Peyer's patch (tissue), 4 donors: ENCODE measurements at places on chromosomes 7 and 10.

DNA sequence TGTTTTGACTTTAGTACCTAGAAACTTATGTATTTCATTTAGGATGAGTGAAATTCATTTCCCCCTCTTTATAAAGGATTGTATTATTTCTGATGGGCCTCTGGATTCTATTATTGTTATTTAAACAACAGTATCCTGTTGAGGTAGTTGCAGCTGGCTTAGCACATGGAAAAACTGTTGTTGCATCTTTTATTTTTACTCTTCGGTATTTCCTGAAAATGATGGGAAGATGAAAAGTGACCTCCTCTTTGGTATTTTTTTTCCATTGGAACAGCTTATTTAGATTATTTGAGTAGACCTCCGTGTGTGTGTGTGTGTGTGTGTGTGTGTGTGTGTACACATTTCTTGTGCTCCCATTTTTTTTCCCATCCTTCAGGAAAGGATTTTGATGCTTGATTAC is 129.8 kb downstream of the PRKG1 start:
- no peak overlapping the region for H3K27ac ChIP-seq
- no peaks in the 10 kb centered on the region for H3K4me1 ChIP-seq
- H3K36me3 ChIP-seq: no peaks in the 10 kb centered on the region
- no peak for DNase-seq
- no peak overlapping the region for H3K4me3 ChIP-seq
- no peaks in the 10 kb centered on the region for H3K27me3 ChIP-seq

DNA sequence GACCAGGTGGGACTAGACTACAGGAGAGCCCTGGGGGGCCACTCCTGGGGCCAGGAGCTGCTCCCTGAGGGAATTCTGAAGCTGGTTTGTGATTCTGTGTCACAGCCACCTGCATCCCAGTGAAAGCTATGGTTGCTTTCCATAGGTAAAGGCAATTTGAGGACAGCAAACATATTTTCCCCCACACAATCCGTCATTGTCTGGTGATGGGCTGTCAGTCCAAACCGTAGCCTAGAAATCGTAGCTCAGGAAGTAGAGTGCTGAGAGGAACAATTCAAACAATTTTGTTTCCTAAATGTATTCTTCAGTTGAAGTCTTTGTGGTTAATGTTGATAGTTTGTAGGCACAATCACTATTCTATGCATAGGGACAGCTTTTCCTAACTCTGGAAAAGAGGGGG is 106.0 kb upstream of the INSYN2A start:
- DNase-seq: no peak
- no peaks in the 10 kb centered on the region for H3K27me3 ChIP-seq
- H3K4me3 ChIP-seq: no peak overlapping the region
- no peak overlapping the region for H3K27ac ChIP-seq

DNA sequence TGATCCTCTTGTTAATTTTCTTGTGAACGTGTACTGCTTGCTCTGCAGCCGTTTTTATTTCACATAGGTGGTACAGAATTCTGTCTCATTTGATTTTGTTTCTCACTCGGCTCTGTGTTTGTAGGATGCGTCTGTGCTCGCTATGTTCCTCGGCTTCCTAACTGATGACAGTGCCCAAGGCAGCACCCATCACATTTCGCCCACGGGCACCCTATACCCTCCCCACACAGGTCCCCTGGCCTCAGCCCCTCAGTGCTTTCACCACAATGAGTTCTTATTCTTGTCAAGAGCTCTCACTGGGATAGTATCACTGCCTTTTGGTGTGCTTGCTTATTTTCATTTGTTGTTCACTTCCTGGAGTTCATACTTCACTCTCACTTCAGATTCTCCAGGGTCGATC is 28.1 kb downstream of the UCMA start:
- no peak overlapping the region for H3K27ac ChIP-seq
- H3K36me3 ChIP-seq: no peaks in the 10 kb centered on the region
- no peak overlapping the region for H3K4me3 ChIP-seq
- DNase-seq: no peak
- H3K27me3 ChIP-seq: no peaks in the 10 kb centered on the region
- no peaks in the 10 kb centered on the region for H3K4me1 ChIP-seq

DNA sequence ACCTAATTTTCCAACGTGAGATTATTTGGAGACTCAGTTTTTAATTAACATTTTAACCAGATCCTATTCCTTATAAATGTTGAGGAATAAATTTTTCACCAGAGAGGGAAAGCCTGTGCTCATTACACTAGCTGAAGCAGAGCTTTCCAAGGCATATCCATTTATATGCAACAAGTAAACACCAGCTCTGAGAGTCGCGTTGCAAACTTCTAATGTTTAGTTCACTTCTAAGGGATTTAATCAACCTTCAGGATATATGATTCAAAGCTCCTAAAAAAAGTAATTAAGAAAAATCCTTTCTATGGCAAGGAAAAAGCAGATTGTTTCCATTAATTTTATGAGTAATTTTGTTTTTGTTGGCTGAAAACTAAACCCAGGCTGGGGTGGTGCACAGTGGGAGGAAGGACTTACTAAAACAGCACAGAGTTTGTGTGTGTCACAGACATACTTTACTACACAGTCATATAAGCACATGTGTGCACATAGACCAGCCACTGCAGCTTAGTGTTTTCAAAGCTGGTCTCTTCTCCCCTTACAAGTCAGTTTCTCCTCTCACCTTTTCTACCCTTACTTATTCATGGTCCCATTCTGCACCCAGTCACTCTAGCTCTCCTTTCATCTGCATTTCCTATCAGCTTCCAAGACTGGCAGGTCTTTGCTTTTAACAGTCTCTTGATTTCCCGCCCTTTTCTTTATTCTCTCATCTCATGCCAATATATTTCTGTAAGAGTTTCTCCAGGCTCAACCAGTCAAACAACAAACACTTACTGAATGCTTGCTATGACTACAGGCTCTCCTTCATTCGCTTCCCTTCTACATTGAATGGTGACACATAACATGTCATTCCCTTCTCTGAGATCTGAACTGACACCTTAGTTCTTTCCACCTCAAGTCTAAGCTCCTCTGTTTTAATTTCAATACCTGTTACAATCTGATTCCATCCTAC is 81.1 kb upstream of the FZD1 start:
- no peak overlapping the region for H3K27ac ChIP-seq
- no peak overlapping the region for H3K4me3 ChIP-seq
- H3K4me1 ChIP-seq: no peaks in the 10 kb centered on the region
- H3K27me3 ChIP-seq: no peaks in the 10 kb centered on the region
- DNase-seq: no peak
- no peaks in the 10 kb centered on the region for H3K36me3 ChIP-seq

DNA sequence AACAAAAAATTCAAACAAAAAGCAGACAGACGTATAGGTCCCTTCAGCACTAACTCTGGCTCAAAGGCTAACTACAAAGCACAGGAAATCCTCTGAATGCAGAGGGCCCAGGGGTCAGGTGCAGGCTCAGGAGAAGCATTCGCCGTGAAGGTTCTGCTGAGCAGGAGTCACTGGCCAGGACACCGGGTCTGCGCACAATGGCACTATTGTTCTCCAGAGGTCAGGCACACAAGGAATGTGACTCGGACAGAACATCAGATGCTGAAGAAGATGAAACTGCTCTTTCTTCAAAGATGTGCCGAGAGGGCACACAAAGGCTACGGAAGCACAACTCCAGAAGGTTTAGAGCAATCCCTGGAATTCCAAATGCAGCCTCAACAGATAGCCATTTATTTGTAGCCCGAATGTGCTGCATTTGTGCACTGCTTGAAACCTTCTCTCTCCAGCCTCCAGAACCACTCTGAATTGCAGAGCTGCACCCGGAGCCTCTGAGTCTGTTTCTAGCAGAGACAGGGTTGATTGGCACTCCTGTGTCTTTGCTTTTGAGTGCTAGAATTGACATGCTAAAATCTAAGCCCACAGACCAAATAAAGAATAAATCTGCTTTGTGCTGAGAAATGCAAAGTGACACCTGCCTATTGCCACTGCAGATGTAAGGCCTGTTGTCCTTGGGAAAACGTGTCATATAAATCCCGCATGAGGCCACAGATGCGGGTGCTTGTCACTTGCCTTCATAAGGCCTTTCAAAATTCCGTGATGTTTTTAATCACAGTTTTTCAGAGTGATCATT is 85.4 kb upstream of the AFAP1L2 start:
- H3K27ac ChIP-seq: no peak overlapping the region
- H3K27me3 ChIP-seq: no peaks in the 10 kb centered on the region
- no peak overlapping the region for H3K4me3 ChIP-seq

DNA sequence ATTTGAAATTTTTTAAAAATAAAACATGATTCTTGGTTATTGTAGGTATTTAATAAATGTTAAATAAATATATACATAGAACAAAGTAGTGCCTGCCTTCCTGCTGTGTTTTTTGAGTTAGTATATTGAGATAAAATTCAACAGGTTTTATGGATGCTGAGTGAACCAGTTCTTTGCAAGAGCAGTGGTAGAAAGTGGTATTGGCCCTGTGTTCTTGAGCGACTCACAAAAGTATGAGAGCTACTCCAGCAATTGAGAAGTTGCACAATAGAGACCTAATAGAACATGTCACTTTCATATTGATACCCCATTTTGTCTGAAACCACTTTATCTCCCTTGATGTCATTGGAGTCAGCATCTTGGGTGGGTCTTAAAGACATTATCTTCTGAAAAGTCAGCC is 32.6 kb upstream of the GJD4 start:
- no peak overlapping the region for H3K27ac ChIP-seq
- H3K27me3 ChIP-seq: no peaks in the 10 kb centered on the region
- H3K4me3 ChIP-seq: no peak overlapping the region
- H3K4me1 ChIP-seq: no peaks in the 10 kb centered on the region
- no peaks in the 10 kb centered on the region for H3K36me3 ChIP-seq

- H3K36me3 ChIP-seq: no peaks in the 10 kb centered on the region
- H3K27ac ChIP-seq: no peak overlapping the region
- no peak for DNase-seq
- peaks cover 5% of the 10 kb centered on the region for H3K4me1 ChIP-seq
Measured at GRCh38 chr10:49311555-49312236, 12.7 kb downstream of the C10orf71 start.

DNA sequence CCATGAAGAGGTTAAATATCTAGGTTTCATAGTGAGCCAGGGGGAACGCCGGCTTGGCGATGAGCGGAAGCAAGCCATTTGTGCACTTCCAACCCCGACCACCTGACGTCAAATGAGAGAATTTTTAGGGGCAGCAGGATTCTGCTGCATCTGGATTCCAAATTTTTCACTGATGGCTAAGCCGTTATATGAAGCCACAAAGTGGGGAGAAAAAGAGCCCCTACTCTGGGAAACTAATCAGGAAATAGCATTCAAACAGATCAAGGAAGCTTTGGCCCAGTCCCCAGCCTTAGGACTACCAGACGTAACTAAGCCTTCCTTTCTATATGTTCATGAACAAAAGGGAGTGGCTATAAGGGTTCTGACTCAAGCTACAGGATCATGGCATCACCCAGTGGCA is 12.9 kb upstream of the ADCK2 start:
- H3K27ac ChIP-seq: no peak overlapping the region
- no peaks in the 10 kb centered on the region for H3K36me3 ChIP-seq
- no peak overlapping the region for H3K4me3 ChIP-seq
- no peaks in the 10 kb centered on the region for H3K27me3 ChIP-seq
- H3K4me1 ChIP-seq: peaks cover 14% of the 10 kb centered on the region
